ENCODE measurements at places on chromosomes 7 and 10.

DNA sequence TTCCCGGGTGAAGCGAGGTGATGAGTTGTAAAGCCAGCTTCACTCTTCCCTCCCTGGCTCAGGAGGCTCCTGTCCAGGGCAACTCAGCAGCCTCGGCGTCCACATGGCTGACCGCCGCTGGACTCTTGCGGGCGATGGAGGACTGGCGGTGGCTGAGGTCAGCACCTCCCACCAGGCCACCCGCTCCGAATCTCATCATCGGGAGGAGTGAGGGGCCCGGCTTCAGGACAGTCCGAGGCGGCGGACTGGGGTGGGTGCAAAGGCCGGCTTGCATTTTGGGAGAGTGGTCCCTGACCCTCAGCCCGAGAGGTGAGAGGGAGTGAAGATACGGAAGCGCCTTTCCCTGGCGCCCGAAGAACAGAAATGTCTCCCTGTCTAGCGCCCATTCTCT is 759 bp downstream of the DNAJB12 start:
- no peak for DNase-seq

GRCh38 chr10:95445837-95446486 is 115.2 kb downstream of the SORBS1 start:
- no peak for DNase-seq

- no peak for DNase-seq
Measured at GRCh38 chr7:125644109-125644508, 714.5 kb upstream of the POT1 start.

DNA sequence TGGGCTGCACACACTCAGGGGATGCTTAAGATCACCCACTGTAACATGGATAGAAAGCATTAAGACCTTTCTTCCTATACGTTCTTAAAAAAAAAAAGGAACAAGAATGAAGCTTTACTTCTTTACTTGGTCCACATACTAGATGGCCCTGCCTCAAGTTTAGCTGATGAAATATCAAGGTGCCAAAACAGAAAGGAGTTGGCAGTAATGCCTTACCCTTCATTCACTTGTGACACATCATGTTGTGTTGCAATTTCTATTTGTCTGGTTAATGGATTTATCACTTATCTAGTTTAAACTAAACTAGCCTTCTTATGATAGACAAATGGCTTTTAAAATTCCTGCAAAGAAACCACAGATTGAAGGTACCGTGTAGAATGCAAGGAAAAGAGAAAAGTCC is 720.3 kb downstream of the CCSER2 start:
- no peak for DNase-seq

GRCh38 chr7:124575176-124575575 is 190.4 kb downstream of the GPR37 start:
- DNase-seq = no peak

DNA sequence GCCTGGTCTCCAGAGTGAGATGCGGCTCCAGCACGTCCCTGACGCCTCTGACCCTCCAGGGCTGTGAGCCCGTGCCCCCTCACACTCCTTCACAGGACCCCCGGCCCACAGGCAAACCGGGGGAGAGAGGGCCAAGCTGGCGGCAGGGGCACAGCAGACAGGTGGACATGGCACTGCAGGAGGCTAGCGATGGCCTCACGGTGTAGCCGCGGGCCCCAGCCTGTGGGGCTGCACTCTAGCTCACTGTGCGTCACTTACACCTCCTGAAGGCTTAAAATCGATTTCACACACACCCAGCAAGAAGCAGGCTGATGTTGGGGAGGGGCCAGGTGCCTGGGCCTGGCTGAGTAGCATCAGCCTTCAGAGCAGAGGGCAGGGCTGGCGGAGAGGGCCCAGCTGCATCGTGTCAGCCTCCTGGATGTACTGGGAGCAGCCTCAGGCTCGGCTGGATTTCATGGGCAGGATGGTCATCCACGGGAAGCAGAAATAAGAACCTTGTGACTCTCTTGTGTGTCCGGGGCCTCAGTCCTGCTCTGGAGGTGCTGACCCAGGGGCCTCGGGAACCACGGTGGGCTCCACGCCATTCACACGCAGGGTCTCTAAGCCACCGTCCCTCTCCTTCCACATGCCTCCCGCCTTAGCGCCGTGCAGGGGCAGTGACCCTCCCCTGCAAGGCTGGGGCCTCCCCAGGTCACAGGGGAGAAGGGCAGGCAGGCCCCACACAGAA is 19.4 kb upstream of the KNDC1 start:
- no peak for DNase-seq

DNA sequence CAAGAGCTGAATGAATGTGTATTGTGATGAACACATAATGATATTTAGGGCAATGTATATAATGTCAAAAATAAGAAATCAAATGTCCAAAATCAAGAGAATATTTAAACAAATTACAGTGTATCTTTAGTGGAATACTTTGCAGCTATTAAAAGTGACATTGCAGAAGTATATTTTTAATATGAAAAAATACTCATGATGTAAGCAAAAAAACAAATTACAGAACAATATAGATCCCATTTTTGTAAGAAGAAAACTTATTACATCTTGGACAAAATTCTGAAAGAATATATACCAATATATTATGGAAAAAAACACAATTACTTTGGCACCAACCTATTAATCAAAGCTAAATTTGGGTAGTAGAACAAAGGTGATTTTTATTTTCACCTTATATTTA is 308.2 kb upstream of the NEBL start:
- no peak for DNase-seq

GRCh38 chr7:129122751-129123509 is 21.6 kb upstream of the TSPAN33 start:
- no peak for DNase-seq

GRCh38 chr10:83678850-83679249 is 460.5 kb upstream of the GHITM start:
- DNase-seq = no peak

- no peak for DNase-seq
Measured at GRCh38 chr10:49611166-49611815, 1.2 kb downstream of the SLC18A3 start.

GRCh38 chr10:28925121-28925663 is 247.9 kb downstream of the BAMBI start:
- DNase-seq = no peak

DNA sequence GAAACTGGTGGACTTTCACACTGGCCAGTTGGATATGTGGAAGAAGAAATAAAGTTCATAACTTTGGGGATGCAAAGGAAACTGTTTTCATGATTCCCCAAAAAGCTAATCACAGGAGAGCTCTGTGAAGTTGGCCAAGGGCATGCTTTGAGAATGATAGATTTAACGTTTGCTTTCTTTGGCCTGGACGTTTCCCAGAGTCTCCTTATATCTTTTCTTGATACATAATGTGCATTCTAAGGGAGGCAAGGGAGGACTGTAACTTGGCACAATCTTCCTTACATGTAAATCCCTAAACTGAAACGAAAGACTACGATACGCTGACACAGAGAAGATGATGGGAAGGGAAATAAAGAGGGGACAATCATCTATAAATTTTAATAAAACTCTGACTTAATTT is 176.5 kb upstream of the INHBA start:
- no peak for DNase-seq

GRCh38 chr7:79740076-79740475 is 286.6 kb upstream of the MAGI2 start:
- DNase-seq = no peak

DNA sequence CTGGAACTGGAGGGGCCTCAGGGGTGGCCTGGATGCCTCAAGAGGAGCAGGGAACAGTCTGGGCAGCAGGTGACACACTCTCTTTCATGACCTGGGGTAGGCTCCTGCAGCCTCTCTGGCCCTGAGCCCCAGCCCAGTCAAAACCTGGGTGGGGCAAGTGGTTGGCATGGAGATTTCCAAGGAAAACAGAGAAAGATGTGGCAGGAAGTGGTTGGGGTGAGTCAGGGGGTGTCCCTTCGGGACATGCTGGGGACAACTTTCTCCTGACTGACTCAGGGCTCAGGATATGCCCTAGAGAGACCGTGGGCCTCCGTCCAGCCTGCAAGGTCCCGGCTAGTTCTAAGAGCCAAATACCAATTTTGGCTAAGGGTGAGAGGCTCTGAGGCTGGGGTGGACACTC is 2.9 kb downstream of the AQP1 start:
- no peak for DNase-seq

DNA sequence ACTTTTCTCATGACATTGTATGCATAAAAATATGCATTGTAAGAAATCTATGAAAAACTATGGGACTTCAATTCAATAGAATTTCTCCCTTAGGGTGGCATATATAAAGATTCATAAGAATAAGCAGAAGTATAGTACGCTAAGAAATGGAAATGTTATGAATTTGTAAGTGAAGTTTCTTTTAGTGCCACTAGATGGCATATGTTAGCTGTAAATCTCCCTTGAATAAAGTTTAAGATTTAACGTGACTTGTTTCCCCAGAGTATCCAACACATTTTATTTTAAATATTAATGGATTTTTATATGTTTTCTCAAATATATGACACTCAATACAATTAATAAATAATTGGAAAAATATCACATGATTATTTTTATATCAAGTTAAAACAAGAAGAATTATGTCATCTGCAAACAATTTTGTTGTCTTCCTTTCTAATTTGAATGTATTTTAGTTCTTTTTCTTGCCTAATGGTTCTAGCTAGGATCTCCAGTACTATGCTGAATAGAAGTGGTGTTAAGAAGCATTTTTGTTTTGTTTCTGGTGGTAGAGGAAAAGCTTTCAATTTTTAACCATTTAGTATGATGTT is 287.2 kb downstream of the HGF start:
- no peak for DNase-seq

- DNase-seq = no peak
Measured at GRCh38 chr10:24800861-24801260, 77.2 kb upstream of the ARHGAP21 start.

- DNase-seq = no peak
Measured at GRCh38 chr7:7779888-7780287, 61.5 kb upstream of the RPA3 start.

GRCh38 chr7:43591558-43592180 is 8.8 kb downstream of the STK17A start:
- DNase-seq = no peak

GRCh38 chr10:116331815-116332214 is 7.6 kb downstream of the CCDC172 start:
- DNase-seq = no peak

DNA sequence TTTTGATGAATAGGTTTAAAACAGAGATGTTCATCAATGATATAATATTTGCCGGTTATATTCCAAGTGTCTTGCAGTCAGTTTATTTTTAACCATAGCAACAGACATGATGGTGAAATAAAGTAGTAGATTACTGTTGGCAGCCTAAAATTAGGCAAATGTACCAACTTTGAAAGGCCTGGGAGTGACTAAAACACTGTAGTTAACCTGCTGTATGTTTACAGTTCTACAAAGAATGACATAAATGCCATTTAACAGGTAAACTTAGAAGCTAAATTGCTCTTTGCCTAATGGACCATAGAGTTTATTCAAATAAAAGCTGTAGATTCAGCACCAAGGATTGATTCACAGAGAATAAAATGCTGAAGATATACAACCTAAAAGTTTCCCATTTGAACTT is 64.1 kb downstream of the PHTF2 start:
- no peak for DNase-seq

DNA sequence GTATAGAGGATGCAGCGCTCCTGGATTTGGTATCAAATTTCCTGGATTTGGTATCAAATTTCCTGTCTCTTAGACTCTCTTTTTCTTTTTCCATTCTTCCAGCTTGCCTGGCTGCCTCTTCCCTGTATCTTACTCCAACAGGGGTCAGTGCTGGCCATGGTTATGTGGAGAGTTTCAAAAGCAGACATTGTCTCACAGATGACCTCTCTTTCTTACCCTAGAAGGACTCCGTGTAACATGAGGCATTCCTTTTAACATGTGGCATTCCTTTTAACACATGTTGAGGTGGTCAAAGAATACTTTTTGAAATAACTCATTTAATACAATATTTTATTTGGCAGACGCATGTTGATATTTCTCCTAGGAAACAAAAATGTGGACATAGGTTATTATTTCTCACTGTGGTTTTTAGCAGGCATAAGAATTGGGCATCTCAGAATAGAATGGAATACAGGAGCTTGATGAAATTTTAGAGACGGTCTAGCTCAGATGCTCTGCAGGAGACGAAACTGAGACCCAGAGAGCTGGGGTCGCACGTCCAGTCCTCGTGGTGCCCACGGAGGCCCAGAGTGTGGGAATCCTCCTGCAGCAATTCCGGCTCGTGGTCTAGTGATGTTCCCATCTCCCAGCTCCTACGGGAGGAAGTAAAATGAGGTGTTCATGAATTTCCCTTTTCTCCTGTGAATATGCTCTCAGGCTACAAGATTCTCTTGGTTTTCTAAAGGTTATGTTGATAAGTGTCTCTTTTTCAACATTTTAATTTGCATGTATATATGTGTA is 59.6 kb upstream of the PITRM1 start:
- DNase-seq = no peak

- DNase-seq = no peak
Measured at GRCh38 chr10:89521368-89521767, 14.0 kb downstream of the SLC16A12 start.

- no peak for DNase-seq
Measured at GRCh38 chr7:123242467-123243092, 42.8 kb upstream of the SLC13A1 start.

DNA sequence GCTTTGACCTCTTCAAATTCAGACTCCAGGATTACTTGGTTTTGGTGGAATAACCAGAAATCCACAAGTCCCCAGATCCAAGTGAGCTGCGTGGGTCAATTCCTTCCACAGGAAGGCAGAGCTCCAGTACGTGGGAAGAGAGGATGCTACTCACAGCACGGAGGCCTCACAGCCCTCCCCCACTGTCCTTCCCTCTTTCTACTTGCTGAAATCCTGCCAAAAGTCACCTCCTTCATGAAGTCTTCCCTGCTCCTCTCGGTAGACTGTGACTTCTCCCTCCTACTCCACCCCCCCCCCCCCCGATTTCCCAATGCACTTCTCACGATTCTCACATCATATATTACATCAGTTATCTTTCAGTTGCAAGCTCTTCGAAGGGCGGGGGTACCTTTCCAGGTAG is 12.3 kb downstream of the CAMK2G start:
- DNase-seq = no peak

DNA sequence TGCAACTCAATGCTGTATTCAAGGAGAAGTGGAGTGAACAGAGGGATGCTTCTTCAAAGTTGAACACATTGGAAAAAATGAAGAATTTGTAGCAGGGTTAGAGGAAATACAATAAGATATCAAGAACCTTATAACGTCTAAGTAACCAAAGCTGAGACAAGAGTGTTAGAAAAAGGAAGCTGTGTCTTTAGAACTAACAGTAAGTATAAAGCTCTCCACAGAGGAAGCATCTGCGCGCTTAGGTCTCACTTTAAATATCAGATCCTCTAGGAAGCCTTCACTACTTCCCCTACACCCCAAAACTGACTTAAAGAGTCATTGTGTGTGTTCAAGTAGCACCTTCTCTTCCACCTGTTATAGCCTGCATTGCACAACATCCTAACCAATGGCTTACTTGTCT is 43.0 kb downstream of the CH25H start:
- DNase-seq = no peak

Data from T-helper 9 cell (primary cell).